Breast epithelium (tissue), 4 donors: ENCODE measurements at places on chromosomes 1 and 21.

GRCh38 chr1:19840228-19840627, 25.1 kb upstream of the RNF186 start:
- no peak for DNase-seq

DNA sequence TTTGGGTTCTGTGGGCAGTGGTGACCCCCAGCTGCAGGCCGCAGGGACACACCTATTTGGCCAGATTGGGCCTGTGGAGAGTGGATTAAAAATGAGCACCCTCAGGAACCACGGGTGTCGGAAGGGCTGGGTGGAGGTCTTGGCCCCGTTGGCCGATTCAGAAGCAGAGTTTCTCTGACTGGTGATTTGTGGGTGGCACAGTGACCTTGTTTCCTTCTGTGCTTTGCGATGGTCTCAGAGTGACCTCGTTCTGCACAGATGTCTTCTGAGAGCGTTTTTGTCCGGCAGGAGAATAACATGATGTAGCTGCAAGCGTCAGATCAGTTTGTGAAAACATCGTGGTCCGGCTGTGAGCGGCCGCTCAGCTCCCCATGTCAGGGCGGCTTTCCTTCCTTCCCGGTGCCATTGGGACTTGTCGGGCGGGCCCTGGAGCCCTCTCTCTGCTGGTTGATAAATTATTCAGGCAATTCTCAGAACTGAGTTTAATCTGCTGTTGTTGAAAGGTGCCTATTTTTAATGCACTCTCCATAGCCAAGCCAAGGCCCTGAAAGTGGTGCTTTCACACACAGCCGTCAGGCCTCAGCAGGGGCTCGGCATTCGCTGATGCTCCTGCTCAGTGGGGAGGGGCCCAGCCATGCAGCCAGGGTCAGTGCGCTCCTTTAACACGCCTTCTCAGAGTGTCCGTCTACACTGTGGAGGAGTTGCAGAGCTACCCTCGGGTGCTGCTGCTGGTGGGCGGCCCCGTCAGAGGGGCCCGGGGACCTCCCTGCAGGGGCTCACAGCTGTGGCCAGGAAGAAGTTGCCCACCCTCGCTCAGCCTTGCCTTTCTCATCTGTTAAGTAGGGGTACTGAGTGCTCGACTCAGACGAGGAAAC, 26.8 kb downstream of the TRPM2 start:
- no peak for DNase-seq

- no peak for DNase-seq
Measured at GRCh38 chr1:48200166-48200900, 22.2 kb upstream of the SLC5A9 start.

DNA sequence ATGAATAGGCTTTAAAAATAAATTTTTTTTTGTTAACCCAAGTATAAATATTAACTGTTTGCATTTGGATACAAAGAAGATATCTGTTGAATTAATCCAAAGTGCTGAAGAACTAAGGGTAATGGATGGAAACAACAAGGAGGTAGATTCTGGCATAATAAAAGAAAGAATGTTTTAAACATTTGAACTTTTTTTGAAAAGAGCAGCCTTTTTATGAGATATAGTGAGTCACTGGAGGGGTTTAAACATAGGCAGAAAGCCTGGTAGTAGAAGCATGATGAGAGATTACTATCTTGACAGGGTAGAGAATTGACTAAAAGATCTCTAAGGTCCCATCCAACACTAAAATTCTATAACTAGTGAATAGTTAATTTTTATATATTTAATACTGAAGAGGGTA, 2.7 kb downstream of the MIER1 start:
- no peak for DNase-seq

- no peak for DNase-seq
Measured at GRCh38 chr1:26281091-26281958, 1.4 kb downstream of the SH3BGRL3 start.

DNA sequence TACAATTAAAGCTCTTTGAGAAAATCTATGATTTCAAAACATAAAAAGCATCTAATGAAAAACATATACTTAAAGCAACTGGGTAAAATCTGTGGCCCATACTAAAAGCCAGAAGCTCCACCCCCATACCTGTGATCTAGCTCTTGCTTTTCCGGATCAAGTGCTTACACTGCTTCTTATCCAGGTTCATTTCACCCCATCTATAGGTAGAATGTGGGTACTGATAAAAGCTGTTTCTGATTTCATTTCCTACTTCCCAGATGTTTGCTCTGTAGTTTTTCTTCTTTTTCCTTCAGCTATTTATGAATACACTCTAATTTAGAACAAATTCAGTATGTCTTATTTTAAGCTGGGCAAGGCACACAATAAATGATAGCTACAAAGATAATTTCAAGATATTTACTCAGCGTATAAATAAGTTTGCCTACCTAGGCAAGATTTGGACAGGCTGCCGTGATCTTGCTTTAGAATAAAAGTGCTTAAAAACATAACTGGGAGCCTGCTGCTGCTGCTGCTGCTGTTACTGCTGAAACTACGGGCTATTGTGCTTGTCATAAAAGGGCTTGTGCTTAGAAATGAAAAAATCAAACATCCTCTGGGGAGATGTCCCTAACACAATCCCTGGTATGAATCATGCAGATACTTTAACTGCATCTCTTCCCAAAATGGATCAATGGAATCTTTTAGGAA, 2.1 kb downstream of the SIPA1L2 start:
- DNase-seq = no peak

DNA sequence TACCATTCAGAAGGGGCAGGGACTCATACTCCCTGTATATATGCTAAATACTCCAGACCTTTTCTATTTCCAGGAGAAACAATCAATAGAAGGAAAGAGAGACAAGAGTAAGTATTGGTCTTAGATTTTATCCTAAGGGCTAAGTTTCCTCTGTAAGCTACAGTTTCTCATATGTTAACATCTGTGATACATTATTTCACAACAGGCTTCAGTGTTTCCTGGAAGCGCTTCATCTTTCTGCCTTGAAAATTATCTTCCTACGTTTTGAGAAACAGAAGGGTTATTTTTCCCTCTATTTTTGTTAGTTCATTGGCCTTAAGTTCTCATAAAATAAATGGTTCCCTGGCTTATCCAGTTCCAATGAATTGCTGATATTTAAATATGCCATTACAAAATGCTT, 15.6 kb downstream of the FMO1 start:
- no peak for DNase-seq

DNA sequence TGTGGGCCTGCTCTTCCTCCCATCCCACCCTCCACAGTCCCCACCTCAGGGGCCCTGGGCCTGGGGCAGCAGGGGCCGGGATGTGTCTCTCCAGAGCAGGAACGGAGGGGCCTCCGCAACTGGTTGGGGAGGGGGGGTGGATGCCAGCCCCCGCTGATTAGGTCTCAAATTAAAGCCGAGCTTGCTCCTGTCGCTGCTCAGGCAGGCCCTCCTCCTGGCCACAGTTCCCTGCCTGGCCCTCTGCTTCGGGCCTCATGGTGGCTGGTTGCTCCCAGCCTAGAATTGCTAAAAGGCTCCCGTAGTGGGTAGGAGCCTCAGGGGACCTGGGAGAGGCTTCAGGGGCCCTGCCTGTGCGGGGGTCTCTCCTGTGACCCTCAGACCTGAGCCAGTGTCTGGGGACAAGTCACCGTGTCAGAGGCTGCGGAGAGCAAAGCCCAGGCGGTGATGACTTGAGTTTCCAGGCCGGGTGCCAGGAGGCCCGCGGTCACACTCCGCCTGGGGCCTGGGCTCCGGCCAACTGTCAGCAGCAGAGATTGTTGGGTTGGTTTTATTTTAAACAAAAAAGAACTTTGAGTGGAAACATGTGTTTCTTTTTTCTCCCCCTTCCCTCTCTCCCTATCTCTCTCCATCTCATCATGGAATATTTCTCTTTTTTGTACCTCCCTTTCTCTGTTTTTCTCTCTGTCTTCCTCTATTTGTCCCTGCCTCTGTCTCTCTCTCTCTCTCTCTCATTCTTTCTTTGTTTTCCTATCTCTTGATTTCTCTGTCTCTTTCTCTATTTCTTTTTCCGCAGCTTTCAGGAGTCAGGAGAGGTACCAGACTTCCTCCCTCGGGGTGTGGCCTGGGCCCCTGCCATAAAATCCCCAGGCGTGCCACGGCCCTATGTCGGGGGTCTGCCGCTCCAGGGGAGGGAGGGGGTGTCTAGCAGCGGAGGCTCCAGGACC, 20.0 kb upstream of the EPHA2 start:
- DNase-seq = no peak

DNA sequence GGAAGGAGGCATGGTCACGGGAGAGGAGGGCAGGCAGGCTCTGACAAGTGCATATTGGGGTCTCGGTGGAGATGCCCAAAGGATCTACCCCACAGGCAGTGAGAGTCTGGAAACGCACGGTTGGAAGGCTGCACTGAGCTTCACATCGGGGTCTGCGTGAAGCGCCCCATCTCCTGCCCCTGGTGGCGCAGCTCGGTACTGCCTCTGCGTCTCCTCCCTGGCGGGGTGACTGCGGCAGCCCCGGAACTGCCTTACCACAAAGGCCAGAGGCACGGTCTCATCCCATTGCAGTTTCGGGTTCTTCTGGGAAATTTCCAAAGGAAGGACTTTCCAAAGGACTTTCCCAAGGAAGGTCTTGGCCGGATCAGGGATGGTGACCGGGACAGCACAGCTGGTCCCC, 69.2 kb upstream of the AJAP1 start:
- no peak for DNase-seq

DNA sequence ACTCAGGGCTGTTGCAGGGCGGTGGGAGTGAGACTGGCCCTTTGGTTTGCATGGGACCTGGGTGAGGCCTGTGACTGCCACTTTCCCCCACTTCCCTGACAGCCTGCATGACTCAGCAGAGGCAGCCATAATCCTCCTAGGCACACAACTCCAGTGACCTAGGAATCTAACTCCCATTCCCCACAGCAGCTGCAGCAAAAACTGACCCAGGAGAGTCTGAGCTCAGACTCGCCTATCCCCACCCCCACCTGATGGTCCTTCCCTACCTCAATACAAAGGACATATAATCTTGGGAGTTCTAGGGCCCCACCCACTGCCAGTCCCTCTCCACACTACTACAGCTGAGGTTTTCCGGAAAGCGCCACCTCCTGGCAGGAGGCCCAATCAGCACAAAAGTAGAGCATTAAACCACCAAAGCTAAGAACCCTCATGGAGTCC, 26.7 kb downstream of the NDC1 start:
- no peak for DNase-seq

DNA sequence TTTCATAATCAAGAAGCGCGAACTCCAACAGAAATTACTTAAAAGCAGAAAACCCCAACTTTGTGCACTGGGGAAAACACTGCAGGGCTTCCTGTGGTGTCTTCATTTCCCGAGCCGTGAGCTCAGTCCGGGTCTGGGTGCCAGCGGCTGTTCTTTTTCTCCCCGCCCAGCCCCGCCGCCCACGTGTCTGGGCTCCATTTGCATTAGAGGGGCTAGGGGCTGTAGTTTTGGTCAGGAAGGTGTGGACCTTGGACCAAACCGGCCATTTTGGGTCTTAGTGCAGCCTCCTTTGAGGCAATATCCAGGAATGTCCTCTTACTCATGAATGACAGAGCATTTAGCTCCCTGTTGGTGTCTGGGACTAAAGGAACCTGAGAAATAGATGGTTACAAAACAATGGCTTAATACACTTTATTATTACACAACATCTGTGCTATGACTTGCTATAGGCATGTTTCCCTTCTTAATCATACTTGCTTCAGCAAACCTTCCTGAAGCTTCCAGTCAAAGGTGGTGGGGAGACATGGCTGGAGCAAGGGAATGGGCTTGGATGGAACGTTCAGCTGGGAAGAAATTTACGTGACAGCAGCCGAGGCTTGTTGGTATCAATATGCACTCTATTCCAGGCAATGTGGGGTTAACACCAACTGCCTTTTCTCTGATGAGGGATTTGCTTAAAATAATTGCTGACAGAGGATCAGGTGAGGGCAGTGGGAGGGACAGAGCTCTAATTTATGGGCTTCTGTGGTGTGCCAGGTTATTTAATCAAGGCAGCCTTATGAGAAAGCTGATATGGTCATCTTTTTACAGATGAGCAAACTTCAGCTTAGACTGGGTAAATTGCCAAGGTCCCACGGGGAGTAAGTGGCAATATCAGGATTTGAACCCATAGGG, 1.1 kb downstream of the AGTRAP start:
- DNase-seq = no peak

- DNase-seq = no peak
Measured at GRCh38 chr1:22030473-22030872, 22.0 kb upstream of the CDC42 start.

DNA sequence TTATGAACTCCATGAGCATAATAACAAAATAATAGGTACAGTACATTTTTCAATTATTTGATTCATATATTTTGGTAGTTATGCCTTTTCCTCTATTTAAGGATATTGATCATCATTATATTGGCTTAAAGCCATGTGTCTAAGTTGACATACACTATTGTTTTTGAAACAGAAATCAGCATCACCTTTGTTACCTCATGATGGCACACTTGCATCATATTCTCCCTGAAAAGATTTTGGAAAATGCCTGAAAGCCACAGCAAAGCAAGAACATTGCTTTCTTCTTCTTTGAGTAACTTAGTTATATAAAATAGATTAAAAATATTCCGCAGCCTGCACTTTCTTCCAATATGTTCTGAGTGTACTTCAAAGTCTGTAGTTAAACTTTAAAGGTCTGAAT, 33.3 kb downstream of the TMPRSS15 start:
- no peak for DNase-seq

- DNase-seq = no peak
Measured at GRCh38 chr1:15353839-15354579, 55.7 kb upstream of the EFHD2 start.

DNA sequence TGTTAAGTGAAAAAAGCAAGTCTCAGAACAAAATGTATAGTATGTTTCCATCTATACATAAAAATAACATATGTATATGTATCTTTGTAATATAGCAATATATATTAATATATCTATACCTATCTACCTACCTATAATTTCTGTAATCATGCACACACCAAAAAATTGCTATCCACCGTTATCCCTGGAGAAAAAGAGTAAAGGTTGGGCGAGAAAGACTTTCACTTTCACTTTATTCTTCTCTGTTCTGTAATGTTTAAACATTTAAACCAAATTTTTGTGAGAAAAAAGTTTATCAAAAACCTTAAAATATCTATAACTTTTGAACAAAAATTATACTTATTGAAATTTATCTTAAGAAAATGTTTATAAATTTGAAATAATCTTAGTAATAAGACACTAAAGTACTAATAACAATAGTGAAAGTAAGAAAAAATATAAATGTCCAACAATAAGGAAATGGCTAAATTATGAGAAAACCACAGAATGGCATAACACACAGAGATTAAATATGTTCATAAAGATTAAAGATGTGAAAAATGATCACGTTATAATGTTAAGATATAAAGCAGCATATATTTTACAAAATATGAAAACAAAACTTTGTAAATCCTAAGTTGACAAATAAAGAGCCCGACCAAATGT, 74.0 kb upstream of the LRRC53 start:
- DNase-seq = no peak

- no peak for DNase-seq
Measured at GRCh38 chr21:27589781-27590180, 622.9 kb upstream of the ADAMTS5 start.
